ENCODE measurements at places on chromosomes 2 and 18. TPM values are rescaled to one million over a fixed set of nuclear protein-coding genes. Genes with fewer than 3 reads are reported as not detected.

GRCh38 chr2:159148901-159149300 lies 137.6 kb downstream of the WDSUB1 start:
- no peak for DNase-seq

DNA sequence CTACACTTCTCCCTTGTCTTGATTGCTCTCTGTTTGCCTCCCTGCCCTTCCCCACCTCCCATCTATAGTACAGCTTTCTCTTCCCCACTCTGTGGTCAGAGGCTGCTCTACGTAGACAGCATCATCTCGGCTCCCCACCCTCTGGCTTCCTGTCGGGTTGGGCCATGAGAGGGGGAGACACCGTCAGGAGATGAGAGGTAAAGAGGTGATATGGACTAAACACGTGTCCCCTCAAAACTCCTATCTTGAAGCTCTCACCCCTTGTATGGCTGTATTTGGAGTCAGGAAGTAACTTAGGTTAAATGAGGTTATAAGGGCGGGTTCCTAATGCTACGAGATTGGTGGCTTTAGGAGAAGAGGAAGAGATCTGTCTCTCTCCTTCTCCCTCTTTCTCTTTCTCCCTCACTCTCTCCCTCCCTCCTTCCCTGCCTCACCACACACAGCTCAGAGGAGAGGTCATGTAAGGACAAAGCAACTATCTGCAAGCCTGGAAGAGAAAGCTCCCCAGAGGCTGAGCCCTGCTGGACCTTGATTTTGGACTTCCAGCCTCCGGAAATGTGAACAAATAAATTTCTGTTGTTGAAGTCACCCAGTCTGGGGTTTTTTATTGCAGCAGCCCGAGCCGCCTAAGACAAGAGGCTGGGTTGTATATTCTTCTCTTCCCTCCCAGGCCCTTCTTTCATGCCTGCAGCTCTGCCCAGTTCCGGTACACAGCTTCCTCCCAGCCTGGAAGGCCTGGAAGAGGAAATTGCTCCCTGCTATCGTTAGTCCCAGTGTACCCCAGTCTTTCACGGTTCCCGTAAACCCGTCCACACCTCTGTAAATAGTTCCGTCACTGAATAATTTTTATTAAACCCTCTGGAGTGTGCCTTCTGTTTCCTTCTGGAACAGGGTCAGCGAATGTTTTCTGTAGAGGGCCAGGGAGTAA lies 138.0 kb downstream of the AKAIN1 start:
- no peak for DNase-seq

DNA sequence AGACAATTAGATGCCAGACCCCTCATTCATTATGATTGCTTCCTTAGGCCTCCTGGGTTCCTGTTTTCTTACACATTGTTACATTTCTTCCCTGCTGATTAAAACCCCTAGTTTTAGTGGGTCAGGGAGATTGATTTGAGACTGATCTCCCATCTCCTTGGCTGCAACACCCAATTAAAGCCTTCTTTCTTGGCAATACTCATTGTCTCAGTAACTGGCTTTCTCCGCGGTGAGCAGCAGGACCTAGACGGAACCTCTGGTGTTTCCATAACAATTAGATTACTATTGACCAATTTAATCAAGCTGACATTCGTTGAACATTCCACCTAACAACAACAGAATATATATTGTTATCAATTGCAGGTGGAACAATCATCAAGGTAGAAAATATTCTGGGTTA lies 1676.4 kb upstream of the SLC39A10 start:
- no peak for DNase-seq

GRCh38 chr2:140502951-140503630 lies 1627.7 kb downstream of the LRP1B start:
- no peak for DNase-seq

DNA sequence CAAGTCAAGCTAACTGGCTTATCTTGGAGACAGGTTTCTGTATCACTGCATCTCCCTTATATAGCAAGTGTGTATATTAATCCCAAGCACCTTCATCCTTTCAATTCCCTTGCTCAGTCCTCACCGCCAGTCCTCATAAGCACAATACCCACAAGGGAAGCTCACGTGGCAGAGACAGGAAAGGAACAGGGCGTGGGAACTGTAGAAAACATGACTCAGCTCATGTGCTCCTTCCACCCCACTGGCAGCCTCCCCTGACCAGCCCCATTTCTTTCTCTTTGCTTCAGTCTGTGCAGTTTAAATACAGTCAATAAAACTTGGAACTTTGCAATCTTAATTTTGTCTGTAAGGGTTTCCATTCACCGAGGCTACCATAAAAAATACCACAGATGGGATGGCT lies 36.5 kb upstream of the CDH19 start:
- DNase-seq, result no peak

GRCh38 chr2:99754210-99754609 lies 264.4 kb upstream of the REV1 start:
- peak; percentile 9 for DNase-seq

DNA sequence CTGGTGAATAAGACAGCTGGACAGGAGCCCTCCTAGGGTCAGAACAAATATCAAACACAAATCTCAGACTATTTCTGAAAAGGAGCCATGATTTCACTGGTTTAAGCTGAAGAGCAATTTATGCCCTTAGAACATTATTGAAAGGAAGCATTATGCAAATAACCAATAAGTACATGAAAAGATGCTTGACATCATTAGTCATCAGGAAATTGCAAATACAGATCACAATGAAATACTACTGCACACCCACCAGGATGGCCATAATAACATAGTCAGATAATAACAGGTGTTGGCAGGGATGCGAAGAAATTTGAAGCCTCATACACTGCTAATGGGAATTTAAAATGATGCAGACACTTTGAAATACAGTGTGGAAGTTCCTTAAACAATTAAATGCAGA lies 176.4 kb upstream of the RAB6C start:
- no peak for DNase-seq

DNA sequence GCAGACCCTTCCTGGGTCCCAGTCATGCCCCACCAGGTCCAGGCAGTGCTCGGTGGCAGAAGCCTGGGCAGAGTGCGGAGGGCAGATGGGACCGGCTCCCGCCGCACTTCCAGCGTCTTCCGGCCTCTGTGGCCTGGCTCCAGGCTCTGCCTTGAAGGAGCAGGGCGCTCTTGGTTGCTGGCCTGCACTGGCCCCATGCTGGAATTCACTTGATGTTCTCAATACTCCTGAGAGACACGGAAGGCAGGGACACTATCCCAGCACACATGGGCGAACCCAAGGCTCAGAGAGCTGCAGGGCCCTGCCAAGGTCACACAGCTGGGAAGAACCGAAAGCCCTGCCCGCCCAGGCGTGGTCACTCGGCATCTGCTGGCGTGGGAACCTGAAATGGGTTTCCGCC lies 87.6 kb upstream of the ODC1 start:
- no peak for DNase-seq

- DNase-seq, result no peak
Observed at GRCh38 chr2:42523341-42523740, 29.6 kb upstream of the KCNG3 start.

DNA sequence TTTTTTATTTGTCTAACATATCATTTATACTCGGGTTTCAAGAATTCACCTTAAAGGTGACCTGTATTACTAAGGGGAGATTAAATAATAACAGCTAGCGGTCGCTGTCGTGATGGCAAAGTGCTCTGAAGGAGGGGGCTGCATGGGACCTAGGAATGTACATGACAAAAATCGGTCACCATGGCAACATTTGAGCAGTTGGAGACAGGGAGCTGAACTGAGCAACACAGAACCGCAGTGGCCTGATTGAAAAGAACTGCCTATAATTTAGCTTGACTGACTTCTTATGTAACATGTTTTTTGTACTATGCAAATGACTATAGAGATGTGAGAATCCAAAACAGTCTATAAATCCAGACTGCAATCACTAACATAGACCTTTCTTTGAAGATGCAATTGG lies 34.3 kb upstream of the EPHA4 start:
- no peak for DNase-seq

DNA sequence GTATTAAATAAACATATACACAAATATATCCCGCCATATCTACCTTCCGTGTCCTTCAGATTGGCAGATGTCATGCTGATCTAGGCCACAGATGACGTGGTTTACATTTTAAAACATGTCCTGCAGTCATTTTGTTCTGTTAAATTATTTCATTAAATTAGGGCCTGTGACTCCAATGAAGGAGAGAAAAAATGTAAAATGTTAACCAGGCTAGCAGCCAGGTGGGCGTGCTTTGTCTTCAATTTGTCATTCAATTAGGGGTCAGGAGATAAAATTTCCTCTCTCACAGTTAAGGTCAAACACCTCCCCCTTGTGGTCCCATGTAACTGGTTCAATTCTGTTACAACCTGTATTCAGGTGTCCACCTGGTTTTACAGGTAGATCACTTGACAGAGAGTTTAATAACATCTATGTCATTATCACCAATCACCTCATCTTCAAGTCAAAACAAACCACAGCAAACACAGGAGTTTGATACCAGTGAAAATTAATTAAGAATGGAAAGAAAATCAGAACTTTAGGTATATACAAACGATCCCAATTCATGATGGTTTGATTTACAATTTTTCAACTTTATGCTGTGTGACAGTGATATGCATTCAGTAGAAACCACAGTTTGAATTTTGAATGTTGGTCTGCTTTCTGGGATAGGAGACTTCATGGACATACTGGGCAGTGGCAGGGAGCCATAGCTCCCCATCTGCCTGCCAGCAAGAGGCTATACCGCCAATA lies 339.4 kb downstream of the CMPK2 start:
- DNase-seq, result no peak

DNA sequence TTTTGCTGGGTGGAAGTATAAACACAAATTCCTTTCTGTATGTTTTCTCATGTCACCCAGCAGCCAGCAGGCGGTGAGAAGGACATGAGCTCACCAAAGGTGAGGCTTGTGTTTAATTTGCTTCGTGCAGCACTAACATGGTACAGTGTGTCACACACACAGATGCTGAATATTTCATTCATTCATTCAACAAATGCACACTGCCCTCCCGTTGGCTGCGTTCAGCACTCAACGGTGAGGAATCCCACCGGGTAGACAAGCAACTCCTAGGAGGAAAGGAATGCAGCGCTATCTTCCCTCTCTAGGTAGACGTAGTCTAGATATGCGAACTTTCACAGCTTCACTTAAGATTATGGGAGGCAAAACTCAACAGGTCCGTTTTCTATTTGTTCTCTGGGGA lies 85.1 kb downstream of the LONRF2 start:
- DNase-seq, result no peak

- no peak for DNase-seq
Observed at GRCh38 chr2:197130318-197130717, 180.3 kb downstream of the ANKRD44 start.

DNA sequence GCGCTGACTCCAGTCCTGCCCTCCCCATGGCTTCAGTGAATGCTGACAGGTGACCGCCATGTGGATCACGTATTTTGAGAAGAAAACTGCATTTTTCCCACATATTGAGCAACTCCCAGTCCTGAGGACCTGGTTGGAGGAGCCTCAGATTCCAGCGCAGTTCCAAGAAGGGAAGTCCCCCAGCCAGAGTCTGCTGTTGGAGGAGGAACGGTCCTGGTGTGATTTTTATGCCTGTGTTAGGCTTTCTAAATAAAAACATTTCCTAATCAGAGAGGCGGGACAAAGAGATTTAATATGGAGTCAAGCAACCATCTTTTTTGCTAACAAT lies 32.3 kb upstream of the COL6A3 start:
- no peak for DNase-seq

- no peak for DNase-seq
Observed at GRCh38 chr18:72648481-72648960, 104.4 kb upstream of the CBLN2 start.

DNA sequence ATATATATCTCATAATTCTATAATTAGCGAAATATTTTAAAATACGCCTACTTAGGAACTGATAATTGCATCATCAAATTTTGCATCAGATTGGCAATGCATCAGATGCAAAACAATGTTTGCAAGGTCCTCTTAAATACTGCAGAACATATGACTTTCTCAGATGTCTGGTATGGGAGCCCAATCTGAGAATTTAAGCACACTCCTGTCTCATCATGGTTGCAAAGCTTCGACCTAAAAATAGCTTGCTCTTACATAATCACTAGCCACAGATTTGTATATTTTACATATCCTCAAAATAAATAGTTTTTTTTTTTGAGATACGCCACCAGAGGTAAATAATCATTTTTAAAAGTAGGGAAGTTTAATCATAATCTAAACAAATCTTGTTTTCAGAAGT lies 123.2 kb downstream of the CABYR start:
- no peak for DNase-seq

GRCh38 chr2:3298191-3298590 lies 79.4 kb downstream of the EIPR1 start:
- DNase-seq, result no peak

DNA sequence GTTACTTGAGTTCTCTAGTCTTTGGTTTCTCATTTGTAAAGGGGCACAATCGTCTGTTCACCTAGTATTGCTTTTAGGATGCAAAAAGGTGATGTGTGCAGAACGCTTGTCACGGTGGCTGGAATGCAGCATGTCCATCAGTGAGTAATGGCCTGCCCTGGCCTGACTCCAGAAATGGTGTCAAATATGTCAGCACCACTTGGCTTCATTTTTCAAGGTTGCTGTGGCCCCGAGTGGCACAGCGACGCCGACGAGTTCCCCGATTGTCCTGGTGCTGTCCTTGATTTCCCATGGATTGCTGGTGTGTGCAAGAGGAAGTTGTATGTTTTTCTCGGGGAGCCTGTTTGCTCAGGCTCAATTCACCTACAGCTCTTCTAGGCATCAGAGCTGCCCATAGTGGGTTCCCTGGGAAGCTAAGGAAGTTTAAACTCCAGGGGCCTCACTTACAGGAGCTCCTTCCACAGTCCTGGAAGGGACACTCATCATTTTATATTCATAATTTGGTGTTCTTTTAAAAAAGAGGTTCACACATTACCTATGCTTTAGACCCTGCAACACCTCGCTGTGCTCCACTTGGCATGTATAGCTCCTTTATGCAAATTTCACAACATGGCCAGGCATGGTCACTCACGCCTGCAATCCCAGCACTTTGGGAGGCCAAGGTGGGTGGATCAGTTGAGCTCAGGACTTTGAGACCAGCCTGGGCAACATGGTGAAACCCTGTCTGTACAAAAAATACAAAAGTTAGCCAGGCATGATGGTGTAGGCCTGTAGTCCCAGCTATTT lies 25.6 kb upstream of the ZNF407 start:
- DNase-seq, result no peak

DNA sequence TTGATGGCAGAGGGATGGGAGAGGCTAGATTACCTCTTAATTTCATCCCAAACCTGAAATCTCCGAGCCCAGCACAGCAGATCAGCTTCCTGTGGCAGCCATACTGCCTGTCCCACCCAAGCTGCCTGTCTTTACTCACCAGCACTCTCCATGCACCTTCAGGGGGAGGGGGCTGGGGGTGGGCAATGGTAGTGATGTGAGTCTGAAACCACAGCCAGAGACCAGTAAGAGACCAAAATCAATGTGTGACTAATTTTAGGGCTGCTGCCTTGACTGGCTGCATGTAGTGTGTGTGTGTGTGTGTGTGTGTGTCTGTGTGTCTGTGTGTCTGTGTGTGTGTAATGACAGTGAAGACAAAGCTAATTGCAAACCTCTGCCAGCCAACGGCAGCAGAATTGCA lies 11.7 kb upstream of the TEX261 start:
- DNase-seq, result no peak

SIGLEC15 gene
- total RNA-seq, result 12.1 TPM

ASB18 gene
- total RNA-seq, result not detected

NT5DC4 gene
- total RNA-seq, result not detected

DSG1 gene
- total RNA-seq, result not detected

PCGF1 gene
- 42.1 TPM for total RNA-seq
